ENCODE measurements at places on chromosomes 5 and 9.
A peak's percentile ranks its signal among the peaks of the same experiment; 100 is the strongest.

DNA sequence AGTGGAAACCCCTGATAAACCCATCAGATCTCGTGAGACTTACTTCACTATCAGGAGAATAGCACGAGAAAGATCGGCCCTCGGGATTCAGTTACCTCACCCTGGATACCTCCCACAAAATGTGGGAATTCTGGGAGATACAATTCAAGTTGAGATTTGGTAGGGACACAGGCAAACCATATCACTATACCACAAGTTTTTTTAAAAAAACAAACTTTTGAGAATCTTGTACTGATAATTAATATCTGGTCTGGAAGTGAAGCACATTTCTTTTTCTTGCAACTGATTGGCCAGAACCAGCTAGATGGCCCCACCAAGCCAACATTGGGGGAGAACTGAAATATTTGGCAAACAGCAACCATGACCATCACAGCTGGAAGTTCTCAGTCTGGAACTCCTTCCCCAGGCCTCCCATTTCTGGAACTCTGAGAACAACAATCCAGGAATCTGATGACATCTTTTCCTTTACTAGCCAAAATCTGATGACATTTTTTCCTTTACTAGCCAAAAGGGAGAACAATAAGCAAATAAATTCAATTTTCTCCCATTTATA, 51.8 kb upstream of the CDKN2B start:
- DNase-seq = no peak

GRCh38 chr9:10612641-10613398, at the start of gene PTPRD:
TSS of gene PTPRD (minus strand) at chr9:10613002.
- peak; percentile 0 for DNase-seq

DNA sequence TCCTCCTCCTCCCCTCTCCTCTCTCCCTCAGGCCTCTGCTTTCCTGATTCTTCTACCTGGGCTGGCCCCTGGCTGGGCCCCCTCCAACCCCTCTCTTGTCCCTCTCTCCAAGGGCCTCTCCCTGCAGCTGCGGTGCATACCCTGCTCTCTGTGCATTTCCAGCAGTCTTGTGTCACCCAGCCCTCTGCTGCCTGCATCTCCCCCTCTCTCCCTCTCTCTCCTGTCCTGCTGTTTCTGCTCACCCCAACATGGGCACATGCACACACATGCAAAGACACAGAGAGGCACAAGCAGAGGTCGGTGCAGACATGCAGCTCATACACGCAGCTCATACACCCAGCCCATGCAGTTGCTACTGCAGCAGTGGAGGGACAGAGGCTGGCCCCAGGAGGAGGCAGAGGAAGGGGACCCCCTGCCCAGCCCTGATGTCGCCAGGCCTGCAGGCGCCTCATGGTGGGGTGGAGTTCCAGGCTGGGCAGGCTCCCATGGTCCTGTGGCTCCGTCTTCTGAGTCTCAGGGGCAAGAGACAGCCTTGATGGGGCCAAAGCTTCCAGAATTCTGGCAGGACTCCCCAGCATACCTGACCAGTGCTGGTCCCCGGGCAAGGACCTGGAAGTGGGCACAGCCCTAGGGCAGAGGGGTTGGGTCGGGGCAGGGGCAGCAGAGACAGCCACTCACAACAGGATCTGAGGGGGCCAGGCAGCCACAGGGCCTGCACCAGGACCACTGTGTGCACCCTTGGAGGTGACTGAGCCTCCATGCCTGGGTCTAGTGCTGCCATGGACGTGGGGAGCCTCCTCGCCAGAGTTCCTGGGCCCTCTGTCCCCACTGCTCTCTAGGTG, 216.9 kb downstream of the C9orf50 start:
- DNase-seq = no peak

DNA sequence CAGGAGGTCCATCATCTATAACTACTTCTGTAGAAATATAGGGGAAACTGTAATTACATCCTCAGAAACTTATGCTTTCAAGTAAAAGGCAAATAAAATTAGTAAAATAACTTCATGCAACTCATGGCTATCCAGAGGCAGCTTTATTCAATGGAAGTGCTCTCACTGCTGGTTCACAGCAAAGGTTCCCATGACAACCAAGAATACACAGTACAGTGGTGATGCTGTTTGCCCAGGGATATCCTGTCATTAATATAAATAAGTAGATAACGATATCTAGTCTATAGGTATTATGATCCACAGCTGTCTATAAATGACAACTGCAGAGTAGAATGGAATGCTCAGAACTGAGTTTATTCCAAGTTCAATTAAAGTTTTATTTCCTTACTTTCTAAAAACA, 390.3 kb downstream of the PDE4D start:
- no peak for DNase-seq

DNA sequence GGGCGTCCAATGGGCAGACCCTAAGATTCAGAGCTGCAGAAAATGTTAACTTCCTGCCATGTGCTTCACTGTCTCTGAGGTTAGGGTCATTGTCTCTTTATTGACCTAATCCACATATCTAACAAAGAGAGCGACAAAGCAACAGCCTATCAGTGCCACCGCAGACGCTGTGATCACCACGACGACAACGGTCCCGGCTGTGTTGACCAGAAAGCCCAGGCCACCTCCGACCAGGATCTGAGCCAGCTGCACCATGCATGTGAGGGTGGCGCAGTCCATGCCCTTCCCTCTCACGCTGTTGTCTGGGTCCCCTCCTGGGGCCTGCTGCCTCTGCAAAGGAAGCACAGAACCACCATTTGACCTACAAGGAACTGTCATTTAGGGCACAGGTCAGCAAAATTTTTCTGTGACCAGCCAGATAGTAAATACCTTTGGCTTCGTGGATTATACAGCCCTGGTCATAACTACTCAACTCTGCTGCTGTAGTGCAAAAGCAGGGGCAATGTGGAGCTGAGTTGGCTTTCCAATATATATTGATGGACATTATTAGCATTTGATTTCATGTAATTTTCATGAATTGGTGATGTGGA, 8.5 kb downstream of the RXFP3 start:
- no peak for DNase-seq

GRCh38 chr9:105244734-105245028, 230 bp downstream of the SLC44A1 start:
- DNase-seq = no peak

- no peak for DNase-seq
These were observed 138.9 kb downstream of the GADD45G start for GRCh38 chr9:89743573-89744254.

- DNase-seq = no peak
These were observed 89.2 kb downstream of the FSTL4 start for GRCh38 chr5:133523013-133523658.

GRCh38 chr9:91303741-91304415, 57.8 kb downstream of the AUH start:
- no peak for DNase-seq

DNA sequence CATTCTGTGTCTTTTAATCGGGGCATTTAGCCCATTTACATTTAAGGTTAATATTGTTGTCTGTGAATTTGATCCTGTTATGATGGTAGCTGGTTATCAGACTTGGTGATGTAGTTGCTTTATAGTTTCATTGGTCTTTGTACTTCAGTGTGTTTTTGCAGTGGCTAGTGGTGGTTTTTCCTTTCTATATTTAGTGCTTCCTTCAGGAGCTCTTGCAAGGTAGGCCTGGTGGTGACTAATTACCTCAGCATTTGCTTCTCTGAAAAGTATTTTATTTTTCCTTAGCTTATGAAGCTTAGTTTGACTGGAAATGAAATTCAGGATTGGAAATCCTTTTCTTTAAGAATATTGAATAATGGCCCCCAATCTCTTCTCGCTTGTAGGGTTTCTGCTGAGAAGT, 156.9 kb downstream of the CNTLN start:
- DNase-seq = no peak

GRCh38 chr5:57499262-57500050, 16.8 kb upstream of the ACTBL2 start:
- peak; percentile 81 for DNase-seq

DNA sequence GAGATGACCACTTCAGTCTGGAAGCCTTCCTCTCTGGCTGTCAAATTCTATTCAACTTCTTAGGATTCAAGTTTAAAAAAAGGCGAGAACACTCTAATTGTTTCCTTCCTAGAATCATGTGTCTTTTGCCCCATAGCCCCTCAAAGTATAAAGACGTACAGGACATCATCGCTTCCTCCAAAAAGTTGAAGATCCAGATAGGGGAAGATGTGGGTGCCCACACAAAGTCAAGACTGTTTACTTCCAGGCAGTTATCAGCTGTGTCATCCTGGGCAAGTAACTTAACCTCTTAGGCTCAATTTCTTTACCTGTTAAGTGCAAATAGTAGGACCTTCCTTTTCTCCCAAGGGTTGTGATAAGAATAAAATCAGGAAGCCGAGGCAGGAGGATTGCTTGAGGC, 40.1 kb downstream of the PPARGC1B start:
- DNase-seq = no peak

GRCh38 chr5:179907556-179908324, at the start of gene TBC1D9B:
TSS of gene TBC1D9B (minus strand) at chr5:179907897. CDS start at chr5:179907821, 76 bp downstream.
- peak; percentile 60 for DNase-seq

DNA sequence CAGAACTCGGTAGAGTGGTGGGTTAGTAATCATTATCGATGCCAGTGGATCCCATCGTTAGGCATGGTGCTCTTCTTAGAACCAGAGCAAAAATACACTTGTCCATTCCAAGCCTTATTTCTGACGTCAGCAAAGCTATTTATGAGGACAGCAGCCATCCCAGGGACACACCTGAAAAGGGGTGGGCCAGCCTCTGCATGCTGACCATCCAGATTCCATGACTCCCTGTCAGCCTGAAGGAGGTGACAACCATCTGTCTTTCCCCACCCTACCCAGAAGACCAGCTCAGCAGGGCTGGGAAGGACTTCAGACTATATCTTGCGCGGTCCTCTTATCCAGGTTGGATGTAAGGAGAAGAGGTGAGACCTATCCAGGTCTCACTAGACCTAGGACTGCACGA, 5.7 kb upstream of the NIPAL4 start:
- no peak for DNase-seq

GRCh38 chr9:10875752-10876151, 262.9 kb upstream of the PTPRD start:
- no peak for DNase-seq

GRCh38 chr9:130741831-130742449, 48.4 kb downstream of the EXOSC2 start:
- peak; percentile 23 for DNase-seq

DNA sequence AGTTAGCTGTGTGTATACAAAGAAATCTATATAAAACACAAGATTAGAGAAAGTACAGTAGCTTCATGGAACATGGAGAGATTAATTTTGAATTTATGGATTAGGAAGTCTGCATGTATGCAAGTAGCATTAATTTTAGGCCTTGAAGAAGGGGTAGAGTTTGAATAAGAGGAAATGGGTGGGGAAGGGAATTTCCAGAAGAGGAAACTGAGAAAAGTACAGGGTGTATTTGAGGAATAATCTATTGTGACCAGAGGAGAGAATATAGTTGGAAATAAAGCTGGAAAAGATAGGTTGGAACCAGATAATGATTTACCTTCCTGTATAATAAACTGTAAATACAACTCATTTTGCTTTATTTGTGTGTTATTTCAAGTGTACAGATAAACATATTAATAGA, 53.6 kb downstream of the CWC27 start:
- no peak for DNase-seq

DNA sequence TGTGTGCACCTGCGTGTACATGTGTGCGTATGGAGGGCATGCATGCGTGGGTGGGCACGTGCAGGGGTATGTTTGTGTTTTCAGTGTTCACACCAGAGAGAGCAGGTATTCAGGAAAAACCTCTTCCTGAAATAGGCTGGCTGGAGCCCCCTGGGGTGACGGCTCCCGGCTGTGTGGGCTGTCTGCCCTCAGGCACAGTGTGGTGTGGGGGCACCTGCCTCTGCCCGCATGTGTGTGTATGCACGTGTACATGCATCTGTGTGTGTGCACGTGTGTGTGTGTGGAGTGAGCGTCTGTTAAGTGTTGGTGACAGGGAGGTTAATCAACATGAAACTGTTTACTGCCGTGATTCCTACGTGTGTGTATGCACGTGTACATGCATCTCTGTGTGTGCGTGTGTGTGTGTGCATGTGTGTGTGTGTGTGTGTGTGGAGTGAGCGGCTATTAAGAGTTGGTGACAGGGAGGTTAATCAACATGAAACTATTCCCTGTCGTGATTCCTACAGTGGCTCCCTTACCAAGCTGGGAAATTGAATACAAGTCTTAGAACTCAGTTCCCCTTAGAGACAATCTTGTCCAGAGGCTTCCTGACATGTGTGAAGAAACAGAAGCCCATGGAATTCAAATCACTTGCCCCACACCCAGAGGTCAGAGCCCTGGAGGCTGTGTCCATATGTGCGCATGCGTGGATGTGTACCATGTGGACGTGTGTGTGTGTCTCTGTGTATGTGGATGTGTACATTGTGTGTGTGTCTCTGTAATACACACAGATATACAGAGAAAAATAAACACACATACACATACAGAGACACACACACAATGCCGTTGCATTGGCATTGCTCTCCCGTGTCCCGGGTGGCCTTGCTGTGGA, 372.4 kb upstream of the IRX4 start:
- no peak for DNase-seq

GRCh38 chr9:115264313-115264712, 146.4 kb upstream of the TNC start:
- peak; percentile 52 for DNase-seq

DNA sequence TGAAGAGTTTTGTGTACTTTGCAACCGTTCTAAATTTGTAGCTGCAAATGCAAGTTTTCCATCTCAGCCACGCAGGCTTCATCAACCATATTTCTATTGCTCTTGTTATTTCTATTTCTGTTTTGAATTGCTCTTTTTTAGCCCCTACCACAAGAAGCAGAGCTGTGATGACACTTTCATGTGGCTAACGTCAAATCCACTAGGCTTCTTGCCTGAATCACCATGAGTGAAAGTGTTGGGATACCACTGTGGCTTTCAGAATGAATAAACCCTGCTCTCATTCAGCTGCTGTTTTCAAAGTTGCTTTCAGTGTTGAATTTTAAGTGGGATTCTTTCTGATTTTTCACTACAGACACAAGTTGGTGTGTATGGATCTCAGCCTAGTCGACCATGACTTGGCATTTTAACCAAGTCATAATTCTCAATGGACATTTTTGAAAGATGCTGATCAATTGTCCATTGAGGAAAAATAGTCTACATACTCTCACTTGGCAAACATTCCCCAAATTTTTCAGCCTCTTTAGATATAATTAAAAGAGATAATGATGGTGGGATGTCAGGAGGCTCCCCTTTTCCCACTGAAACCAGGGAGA, 41.0 kb upstream of the MTAP start:
- no peak for DNase-seq

DNA sequence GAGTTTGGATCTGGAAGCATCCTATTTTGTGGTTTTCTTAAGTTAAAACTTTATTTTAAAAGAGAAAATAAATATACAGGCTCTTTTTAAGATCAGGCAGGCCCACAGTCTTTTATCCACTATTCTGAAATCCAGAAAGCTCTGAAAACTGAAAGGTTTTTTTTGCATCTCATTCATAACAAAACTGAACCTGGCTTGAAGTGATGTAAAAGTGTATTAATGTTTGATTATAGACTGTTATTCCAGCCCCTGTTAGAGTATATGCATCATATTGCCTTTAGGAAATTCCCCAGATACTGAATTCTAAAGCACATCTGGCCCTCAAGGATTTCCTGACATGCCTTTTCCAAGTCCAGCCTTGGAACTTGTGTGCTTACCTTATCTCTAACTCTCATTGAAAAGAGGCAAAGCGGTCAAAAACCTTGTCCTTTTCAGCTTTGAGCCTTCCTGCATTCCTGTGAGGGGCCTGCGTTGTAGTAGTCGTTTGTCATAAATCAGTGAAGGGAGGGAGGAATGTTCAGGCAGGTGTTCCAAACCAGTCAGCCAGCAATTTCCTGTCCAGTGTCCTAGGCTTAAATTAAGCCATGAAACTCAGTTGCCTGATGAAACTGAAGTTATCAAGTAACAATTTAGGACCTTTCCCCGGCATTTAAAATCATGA, 110.4 kb downstream of the TLE4 start:
- DNase-seq = peak; percentile 38
